CD4-positive, alpha-beta memory T cell (primary cell): ENCODE measurements at places on chromosomes 2 and 18. TPM values are rescaled to one million over a fixed set of nuclear protein-coding genes. Genes with fewer than 3 reads are reported as not detected.
A peak's percentile ranks its signal among the peaks of the same experiment; 100 is the strongest.

Gene REG3G
- not detected for polyA plus RNA-seq

DNA sequence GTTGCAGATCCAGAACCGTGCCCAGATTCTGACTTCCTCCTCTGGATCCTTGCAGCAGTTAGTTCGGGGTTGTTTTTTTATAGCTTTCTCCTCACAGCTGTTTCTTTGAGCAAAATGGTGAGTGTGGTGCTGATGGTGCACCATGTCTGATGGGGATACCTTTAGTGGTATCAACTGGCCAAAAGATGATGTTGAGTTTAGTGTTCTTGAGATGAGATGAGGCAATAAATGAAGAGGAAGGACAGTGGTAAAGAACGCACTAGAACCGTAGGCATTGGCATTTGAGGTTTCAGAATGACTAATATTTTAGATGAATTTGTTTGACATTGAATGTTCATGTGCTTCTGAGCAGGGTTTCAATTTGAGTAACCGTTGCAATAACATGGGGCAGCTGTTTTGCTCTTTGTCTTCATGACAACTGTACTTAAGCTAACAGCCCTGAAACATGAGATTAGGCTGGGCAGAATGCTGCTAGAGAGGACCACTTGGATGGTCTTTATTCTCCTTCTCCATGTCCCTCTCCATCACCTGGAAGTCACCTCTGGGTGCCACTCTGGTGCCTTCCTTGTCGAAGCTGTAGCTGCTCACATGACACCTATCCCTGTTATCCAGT, 3.9 kb downstream of the CTLA4 start:
- no peak for DNase-seq

DNA sequence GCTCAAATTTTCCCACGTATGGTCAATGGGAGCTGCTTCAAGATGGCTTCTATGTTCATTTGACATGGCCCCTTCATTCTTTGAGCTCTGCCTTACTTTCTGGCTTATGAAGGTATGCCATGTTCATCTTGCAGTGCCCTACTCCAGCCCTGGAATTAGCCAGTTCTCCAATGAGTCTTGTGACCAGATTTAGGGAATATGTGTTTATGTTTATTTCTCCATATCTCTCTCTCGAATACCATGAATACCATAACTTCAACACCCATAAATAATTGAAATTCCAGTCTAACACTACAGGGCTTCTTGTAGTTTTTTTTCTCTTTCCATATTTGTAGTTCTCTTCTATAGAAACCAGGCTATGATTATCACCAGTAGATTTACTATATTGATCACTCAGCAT, 39.7 kb downstream of the EPB41L5 start:
- DNase-seq: no peak

DNA sequence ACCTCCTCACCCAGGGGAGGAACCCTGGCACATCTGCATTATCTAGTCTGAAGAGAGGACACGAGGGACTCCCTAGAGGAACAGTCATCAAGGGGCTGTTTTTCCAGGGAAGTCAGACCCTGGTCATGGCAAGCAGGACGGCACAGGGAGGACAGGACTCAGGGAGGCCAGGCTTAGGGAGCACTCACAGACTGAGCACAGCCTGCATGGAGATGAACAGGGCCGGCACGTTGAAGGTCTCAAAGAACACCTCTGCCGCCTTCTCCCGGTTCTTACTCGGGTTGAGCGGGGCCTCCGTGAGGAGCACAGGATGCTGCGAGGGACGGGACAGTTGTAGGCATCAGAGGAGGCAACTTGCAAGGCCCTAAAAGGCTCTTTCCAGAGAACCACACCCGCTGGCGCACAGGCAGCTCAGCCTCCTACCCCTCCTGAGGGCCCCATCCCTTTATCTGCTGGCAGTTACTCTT, 5.1 kb downstream of the ACTR1B start:
- DNase-seq: no peak

Gene SRBD1
- polyA plus RNA-seq: 12.2 TPM

DNA sequence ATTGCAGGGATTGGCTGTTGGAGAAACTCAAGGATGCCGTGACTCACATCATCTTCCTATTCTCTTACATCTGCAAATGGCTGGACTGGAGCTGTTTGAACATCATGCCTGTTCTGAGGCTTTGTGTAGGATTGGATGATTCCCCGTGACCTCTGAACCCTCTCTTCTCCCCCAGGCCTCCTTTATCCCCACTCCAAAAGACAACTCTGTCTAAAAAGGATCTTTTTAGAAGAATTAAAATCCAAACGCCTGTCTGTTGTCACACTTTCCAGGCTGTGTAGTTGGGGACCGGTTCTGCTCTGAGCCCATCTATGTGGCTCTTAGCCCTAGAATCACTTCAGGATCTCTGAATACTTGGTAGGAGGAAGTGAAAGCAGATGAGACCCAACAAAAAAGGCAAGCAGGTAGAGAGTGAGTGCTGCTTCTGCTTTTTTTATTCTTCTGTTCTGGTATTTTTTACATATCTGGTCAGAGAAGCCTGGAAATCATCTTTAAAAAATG, 565 bp downstream of the SP140 start:
- DNase-seq: peak; percentile 40

Gene SPP2
- polyA plus RNA-seq: not detected

Gene C2orf81
- polyA plus RNA-seq: 1.6 TPM

GRCh38 chr18:58064406-58064998, 20.5 kb downstream of the NEDD4L start:
- DNase-seq: no peak

DNA sequence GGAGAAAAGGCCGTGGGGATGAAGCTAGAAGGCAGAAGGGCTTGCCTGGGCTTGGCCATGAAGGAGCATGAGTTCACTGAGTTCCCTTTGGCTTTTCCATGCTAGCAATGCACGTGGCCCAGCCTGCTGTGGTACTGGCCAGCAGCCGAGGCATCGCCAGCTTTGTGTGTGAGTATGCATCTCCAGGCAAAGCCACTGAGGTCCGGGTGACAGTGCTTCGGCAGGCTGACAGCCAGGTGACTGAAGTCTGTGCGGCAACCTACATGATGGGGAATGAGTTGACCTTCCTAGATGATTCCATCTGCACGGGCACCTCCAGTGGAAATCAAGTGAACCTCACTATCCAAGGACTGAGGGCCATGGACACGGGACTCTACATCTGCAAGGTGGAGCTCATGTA, 2.9 kb downstream of the CTLA4 start:
- no peak for DNase-seq

- no peak for DNase-seq
These were observed 130.4 kb downstream of the MEIS1 start for GRCh38 chr2:66565291-66565690.

GRCh38 chr18:75810516-75810915, 383.0 kb upstream of the SMIM21 start:
- no peak for DNase-seq

DNA sequence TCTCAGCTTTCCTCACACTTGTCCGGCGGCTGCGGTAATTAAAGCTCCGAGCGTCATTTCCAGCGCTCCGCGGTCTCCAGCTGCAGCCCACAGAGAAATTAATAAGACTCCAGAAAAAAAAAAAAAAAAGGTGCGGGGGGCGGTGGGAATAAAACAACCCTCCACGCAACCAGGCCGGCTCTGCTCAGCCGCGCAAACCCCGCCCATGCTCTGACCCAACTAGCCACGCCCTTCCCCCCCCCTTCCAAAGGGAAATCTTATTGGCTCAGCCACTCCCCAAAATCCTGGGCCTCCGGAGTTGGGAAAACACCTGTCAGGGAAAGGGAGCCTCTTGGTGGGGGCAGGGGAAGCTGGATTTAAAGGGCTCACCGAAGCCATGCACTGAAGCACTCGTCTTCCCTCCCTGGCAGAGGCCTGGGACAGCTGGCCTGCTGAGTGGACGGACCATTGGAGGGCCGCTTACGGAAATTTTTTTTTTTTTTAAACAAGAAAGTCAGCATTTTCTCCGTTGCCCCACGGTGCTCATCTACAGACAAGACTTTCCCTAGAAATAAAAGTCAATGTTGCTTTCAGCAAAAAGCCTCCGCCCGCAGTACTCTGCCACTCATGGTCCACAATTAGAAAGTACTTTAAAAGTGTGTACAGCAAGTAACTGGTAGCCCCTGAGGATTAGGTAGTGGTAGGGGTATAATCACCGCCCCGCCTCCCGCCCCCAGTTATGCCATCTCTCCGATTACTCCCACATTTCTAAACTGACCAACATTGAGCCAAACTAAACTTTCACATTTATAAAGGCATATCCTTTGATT, 674 bp upstream of the ERBB4 start:
- DNase-seq: no peak

GRCh38 chr2:100614455-100615000, 51.7 kb downstream of the PDCL3 start:
- no peak for DNase-seq

Gene TBC1D8
- 0.15 TPM for polyA plus RNA-seq

DNA sequence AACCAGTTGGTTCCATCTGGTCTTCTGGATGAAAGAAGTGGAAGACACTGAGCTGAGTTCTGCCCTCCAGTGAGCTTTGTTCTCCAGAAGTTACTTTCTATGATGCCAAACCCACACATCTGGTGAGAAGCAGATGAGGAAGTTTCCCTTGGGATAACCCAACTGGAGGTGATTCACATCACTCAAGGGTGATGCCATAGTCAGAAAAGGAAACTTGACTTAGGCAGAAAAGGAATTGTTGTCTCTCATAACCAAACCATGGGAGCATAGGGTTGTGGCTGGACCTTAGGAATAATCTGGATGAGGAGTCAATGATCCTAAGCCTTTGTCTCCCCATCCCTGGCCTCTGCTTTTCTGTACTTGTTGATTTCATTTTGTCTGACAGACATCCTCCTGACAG, 43.7 kb downstream of the CDC42EP3 start:
- no peak for DNase-seq

Gene ACADL
- polyA plus RNA-seq: not detected

Gene PROKR1
- 0.07 TPM for polyA plus RNA-seq

- DNase-seq: no peak
These were observed 5.2 kb downstream of the UGT1A7 start for GRCh38 chr2:233686928-233687327.

DNA sequence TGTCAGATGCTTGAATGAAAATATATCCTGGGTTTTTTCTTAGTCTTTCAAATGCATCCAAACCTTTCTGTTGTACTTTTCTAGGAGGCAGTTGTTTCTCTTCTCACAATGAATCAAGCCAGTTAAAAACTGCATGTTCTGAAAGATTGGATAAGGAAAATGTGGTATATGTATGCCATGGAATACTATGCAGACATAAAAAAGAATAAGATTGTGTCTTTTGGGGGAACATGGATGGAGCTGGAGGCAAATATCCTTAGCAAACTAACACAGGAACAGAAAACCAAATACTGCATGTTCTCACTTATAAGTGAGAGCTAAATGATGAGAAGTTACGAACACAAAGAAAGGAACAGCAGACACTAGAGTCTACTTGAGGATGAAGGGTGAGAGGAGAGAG, 51.7 kb upstream of the MAPK4 start:
- no peak for DNase-seq

GRCh38 chr2:202133909-202134265, 60.8 kb downstream of the KIAA2012 start:
- no peak for DNase-seq

DNA sequence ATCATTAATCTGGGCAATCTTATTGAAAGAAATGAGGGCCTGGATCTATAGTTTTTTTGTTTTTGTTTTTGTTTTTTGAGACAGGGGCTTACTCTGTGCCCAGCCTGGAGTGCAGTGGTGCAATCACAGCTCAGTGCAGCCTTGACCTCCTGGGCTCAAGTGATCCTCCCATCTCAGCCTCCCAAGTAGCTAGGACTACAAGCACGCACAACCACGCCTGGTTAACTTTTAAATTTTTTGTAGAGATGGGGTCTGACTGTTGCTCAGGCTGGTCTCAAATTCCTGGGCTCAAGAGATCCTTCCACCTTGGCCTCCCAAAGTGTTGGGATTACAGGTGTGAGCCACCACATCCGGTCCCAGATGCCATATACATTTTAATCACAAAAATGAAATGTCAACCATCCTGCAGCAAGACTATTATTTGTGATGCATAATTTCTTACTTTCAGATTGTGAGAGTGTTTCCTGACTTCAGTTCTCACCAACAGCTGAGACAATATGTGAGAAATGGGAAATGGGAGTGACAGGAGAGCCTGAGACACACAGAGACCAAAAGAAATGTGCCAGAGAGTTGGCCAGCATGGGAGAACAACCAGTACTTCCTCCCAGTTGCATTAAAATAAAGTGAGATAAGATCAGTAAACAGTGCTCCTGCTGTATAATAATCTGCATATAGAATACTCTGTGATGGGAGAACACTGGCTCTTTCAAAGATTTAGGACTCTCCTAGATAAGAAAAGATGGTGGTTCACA, 87.6 kb downstream of the METTL8 start:
- DNase-seq: no peak

Gene FAM110C
- polyA plus RNA-seq: 0.26 TPM

Gene UCN
- not detected for polyA plus RNA-seq

DNA sequence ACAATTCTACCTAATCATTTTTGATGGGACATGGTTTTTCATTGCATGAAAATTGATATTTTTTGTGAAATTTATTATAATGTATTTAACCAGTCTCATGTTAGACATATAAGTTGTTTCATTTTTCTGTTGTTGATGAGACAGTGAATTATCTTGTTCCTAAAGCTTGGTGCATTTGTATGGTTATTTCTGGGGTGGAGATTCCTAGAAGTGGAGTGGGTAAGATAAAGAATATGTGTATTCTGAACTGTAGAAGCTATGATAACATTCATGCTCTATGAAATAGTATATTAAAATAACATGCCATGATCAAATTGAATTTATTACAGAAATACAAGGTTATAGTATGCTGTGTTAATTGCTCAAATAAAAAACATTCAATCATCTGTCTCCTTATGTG, 69.2 kb downstream of the BOLA3 start:
- no peak for DNase-seq

DNA sequence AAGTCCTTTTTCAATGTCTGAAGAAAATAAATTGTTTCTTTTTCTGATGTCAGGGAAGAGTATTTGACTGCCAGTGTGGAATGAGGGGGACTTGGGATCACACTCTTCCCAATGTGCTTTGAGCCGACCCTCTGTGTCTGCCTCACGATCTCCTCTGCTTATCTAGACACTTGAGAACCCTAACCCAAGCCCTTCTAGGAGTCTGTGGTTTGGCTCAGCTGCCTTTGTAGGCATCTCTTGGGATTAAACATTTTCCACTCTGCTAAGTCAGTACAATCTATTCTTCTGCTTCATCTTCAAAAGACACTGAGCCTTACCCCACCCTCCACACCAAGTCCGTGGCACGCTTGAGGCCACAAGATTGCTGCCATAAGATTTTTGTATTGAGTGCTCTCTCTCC, 19.4 kb downstream of the FAM110C start:
- DNase-seq: no peak

Gene RIT2
- polyA plus RNA-seq: not detected

DNA sequence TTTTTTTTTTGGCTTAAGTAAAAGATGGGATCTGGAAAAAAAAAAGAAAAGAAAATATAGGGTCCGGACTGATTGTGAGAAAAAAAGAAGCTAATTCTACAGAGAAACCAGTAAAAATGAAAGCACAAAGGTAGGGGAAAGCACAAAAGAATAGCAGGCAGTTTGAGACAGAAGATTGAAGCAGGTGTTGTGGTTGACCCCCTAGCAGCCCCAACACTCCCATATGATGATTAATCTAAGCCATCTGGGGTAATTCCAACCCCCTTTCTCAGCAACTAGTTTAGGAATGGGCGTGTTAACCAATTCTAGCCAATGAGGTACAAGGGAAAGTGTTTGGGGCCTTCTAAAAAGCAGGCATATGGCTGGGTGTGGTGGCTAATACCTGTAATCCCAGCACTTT, 77.0 kb downstream of the MBD2 start:
- DNase-seq: no peak
